ENCODE measurements at places on chromosomes 7 and 10.

DNA sequence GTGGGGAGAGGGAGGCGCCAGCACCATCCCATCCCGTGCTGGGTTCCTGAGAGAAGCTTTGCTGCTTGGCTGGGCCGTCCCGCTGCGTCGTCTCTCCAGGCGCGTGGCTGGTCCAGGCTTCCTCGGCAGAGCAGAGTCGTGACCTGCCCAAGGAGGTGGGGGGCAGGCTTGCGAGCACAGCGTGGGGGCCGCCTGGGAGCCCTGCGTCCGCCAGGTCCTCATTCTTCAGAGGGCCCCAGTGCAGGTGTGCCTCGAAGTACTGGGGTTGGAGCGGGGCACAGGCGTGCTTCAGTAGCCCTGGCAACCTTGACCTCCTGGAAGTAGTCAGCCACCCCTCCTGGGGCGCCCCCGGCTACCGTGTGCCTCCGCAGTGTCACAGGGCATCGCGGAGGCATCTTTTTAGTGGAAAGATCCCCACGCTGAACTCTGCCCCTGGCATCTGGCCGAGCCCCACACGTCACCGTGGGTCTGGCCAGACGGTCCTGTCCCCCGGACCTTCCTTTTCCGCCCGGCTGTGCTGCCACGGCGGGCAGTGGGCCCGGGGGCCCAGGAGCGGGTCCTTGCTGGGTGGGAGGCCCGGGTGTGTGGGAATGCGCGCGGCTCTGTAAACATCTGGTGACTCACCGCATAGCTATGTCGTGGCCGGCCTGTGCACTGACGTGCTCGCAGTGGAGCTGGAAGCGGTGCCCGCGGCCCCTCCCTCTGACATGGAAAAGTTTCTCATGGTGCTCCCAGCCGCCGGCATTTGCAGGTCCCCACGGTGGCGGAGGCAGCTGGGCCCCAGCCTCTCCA, 6.4 kb downstream of the MAFK start:
- DNase-seq = peak; percentile 50

DNA sequence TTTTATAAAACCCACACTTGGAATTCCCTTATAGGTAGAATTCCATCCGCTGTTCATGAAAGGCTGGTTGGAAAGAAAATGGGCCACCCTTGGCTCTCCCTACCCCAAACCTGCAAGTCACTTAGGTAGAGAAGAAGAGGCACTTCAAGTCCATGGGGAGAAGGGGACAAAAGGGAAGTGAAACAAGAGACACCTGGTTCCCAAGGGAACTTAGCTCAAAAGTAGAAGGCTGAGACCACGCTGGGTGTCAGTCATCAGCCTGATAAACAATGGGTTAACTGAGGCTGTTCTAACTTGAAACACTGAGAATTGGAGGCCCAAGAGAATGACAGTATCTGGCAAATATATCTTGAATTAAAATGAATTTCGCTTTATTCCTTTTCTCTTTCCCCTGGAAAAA, 330.8 kb upstream of the NFE2L3 start:
- DNase-seq = no peak

DNA sequence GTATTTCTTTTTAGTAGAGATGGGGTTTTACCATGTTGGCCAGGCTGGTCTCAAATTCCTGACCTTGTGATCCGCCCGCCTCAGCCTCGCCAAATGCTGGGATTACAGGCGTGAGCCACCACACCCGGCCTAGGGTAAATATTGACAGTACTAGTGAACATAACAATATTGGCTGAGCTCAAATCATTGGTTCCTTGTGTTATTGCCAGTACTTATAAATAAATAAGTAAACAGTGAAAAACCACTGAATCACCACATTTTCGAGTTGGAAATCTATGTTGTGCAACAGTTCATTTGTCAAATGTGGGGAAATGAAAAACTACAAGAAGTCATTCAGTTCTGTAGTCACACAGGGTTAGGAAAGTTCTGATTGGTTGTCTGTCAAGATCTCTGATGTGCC, 15.8 kb downstream of the RPP30 start:
- DNase-seq = no peak

DNA sequence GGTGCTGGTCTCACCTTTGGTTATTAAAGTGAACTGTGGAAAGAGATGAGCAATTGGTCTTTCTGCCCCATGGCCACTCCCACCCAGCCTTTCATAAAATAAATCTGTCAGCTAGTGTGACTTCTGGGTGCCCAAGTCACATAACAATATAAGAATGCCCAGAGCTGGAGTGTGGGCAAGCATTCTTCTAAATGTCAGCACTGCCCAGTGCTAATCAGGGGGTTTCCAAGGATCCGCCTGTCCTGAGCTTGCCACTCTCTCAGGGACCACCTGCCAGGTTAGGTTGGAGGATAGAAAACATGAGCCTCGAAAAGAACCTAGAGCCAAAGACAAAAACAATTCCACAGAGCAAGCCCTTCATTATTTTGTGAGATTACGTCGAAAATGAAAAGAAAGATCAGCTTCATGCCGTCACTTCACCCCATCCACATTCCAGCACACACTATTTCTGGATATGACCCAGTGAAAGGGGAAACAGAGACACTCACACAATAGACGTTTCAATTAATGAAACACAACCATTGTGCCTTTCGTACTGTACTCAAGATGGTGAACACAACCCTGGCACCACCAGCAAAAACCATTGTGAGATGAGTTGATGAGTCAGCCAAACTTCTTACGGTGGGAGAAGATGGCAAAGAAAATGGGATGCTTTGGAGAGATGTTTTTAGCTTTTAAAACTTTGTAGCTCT, 30.8 kb downstream of the SCRN1 start:
- DNase-seq = no peak

DNA sequence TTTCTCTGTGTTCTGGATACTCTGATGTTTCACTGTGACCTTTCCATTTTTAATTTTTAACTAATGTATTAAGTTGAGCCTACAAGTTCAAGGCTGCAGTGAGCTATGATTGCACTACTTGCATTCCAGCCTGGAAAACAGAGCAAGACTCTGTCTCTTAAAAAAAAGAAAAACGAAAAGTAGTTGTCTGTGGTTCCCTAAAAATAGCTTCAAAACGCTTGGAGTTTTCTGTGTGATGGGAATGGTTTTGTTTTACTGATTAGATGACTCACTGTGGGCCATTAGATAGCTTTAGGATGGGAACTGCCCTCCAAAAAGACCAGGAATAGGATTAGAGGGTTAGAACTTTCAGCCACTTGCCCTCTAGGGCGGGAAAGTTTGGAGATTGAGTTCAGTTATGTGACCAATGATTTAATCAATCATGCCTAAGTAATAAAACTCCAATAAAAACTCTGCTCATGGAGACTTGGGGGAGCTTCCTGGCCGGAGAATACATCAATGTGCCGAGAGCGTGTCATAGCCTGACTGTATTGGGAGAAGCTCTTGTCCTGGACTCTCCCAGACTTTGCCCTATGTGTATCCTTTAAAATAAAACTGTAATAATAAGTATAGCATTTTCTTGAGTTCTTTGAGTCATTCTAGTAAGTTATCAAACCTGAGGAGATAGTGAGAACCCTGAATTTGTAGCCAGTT, 147.1 kb downstream of the LYZL1 start:
- DNase-seq = peak; percentile 53

GRCh38 chr10:64271983-64272382, 750.8 kb downstream of the REEP3 start:
- DNase-seq = no peak

- DNase-seq = no peak
These were observed 357.5 kb downstream of the DNAJB6 start for GRCh38 chr7:157694376-157694665.

- no peak for DNase-seq
These were observed 3.1 kb upstream of the HILPDA start for GRCh38 chr7:128452552-128452951.

DNA sequence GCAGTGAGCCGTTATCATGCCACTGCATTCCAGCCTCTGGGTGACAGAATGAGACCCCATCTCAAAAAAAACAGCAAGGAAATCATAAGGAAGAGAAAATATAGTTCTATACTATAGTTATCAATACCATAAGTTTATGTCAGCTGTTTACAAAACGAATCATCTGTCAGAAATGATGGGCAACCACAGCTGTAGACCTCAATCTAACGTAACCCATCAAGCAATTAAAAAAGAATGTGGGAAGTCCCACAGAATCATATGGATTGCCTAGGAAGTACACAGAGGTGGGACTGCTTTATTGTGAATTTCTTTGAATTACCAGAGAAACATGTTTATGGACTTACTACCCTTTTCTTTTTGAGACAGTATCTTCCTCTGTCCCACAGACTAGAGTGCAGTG, 6.9 kb downstream of the NRBF2 start:
- DNase-seq = no peak

GRCh38 chr10:61835069-61835945, 66.2 kb upstream of the ARID5B start:
- peak; percentile 68 for DNase-seq

- no peak for DNase-seq
These were observed 98.4 kb downstream of the PIP4K2A start for GRCh38 chr10:22615819-22616499.
